Motor neuron (in vitro differentiated cells): ENCODE measurements at places on chromosomes 6 and 20. TPM values are rescaled to one million over a fixed set of nuclear protein-coding genes. Genes with fewer than 3 reads are reported as not detected.

The MAD2L1BP gene
- total RNA-seq, result 24.7 and 28.9 TPM in 2 replicates

The SLC22A7 gene
- total RNA-seq, result 0.71 and 0.87 TPM in 2 replicates

The COL10A1 gene
- total RNA-seq, result 0.97 and 1.2 TPM in 2 replicates

The LSM2 gene
- 48.8 and 53.0 TPM in 2 replicates for total RNA-seq

GRCh38 chr6:146790561-146791091 lies 191.9 kb downstream of the ADGB start:
- ATAC-seq, result no peak

- ATAC-seq, result no peak
Measured at GRCh38 chr6:74250161-74250818, 554.3 kb downstream of the CD109 start.

The ME1 gene
- 2.0 and 2.2 TPM in 2 replicates for total RNA-seq

The ULBP2 gene
- total RNA-seq, result 4.7 and 6.3 TPM in 2 replicates

DNA sequence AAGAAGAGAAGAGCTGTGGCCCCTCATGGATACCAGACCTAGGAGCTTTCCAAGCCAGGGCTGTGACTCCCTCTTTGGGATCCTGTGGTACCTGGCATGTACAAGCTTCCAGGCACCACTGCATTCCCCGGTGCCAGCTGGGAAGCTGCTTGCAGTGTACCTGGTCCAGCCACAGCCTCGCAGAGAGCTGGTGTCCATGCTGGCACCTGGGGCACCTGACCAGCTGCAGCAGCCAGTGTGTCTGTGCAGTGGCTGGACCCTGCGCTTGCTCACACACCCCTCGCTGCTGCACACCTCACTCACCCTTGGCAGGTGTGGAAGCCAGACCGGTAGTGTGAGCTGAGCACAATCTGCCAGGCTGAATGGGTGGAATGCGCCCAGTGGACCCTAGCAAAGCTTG lies 190.9 kb upstream of the MAN1A1 start:
- no peak for ATAC-seq

The ARMC2 gene
- total RNA-seq, result 1.1 and 1.2 TPM in 2 replicates

GRCh38 chr6:111864138-111865048 lies 8.9 kb downstream of the FYN start:
- no peak for ATAC-seq

- ATAC-seq, result no peak
Measured at GRCh38 chr20:14865169-14865568, 527.8 kb upstream of the FLRT3 start.

The FAM50B gene
- total RNA-seq, result 2.3 and 2.4 TPM in 2 replicates

GRCh38 chr20:63009988-63010769 lies 3.4 kb upstream of the BHLHE23 start:
- ATAC-seq, result no peak

The TGM3 gene
- total RNA-seq, result 0.09 and 0.17 TPM in 2 replicates

GRCh38 chr6:69887026-69887425 lies 20.7 kb downstream of the COL19A1 start:
- no peak for ATAC-seq

- ATAC-seq, result peak; percentile 32
Measured at GRCh38 chr20:3238616-3239025, 369 bp downstream of the SLC4A11 start.

- no peak for ATAC-seq
Measured at GRCh38 chr6:160400446-160400845, 52.3 kb downstream of the SLC22A3 start.

DNA sequence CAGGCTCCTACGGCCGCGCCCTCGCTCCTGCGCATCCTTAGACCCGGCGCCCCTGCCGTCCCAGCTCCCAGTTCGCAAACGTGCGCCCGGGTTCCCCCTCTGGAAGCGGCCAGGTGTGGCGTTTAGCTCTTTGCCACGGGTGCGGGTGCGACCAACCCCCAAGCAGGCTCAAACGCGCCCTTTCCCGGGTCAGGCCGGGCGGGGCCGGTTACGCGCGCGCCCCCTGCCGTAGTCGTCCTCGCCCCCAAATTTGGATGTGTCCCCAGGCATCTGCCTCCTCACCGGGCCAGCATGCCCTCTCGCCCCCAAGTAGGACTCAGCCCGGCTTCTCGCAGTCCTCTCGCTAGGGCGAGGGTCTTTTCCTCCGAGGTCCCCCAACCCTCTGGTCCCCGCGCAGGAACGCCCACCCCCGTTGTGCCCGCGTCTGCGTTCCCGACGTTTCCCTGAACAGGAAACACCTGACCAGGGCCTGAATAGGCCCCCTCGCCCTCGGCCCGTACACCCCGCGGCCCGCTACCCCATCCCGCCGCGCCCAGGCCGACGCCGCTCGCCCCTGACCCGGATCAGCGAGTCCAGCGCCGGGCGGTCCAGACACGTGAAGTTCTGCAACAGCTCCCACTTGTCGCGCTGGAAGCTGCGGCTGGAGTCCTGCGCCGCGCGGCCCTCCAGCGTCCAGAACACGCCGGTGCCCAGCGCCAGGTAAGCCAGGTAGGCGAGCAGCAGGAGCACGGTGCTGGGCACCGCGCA lies 520 bp downstream of the KCNK17 start:
- ATAC-seq, result peak; percentile 60

GRCh38 chr20:47610945-47611250 lies 109.2 kb downstream of the NCOA3 start:
- no peak for ATAC-seq

- peak; percentile 85 for ATAC-seq
Measured at GRCh38 chr6:35452183-35453090, at the start of gene FANCE. Gene FANCE, plus strand, starts transcription at chr6:35452338. Its CDS starts 208 bp downstream, at chr6:35452546.

DNA sequence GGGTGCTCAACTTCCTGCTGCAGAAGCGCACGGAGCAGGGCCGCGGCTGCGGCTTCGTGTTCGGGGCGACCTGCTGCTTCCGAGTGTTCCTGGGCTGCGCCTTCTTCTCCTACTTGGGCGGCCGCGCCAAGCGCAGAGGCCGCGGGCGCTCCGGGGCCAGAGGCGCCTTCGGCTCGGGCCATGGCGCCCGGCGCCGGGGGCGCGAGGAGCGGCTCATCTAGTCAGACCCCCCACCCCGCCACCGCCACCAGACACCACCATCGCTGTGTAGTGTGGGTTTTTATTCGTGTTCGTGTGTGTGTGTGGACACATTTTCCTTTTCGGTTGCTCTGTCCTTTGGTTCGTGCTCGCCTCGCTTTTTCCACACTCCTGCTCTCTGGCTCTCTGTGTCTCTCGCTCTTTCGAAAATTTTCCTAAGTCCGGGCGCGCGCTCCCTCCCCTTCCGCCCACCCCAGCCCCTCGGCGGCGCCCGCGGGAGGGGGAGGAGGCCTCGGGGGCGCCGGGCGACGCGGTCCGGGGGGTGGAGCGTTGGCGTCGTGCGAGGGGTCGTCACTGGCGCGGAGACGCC lies 38.1 kb downstream of the GNAS start:
- peak; percentile 61 for ATAC-seq

The MUC21 gene
- 0.23 and 0.35 TPM in 2 replicates for total RNA-seq

GRCh38 chr6:32176476-32177182 lies 745 bp upstream of the AGPAT1 start:
- no peak for ATAC-seq

The MAP1LC3A gene
- 58.5 and 76.4 TPM in 2 replicates for total RNA-seq

DNA sequence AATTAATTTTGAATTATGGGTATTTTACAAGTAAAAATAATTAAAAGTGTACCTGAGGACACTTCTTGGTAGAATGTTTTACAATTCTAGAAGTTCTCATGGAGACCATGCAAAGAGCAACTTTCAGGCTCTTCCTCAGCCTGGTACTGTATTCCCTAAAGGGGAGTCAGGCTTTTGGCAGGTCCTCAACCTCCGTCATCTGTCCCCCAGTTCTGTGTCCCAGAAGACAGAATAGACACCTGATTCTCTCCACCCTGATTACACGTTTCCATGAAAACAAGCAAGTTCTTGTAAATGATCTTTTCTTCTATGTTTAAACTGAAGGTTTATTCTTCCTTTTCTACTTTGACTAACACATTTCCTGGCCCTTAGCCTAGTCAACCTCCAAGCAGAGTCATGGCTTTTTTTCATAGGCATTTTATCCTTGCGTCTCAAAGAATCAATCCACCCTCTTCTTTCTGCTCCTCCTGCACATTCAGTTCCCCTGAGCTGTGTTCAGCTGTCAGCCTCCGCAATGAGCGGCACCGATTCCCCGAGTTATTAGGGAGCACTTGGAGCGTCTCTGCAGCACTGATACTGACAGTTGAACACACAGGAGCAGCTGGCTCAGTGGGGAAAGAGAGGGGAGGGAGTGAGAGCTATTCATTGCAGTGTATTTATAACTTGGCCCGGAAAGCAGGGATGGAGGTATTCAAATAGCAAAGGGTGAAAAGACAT lies 1082.4 kb upstream of the MAP3K7 start:
- peak; percentile 99 for ATAC-seq

GRCh38 chr6:110541701-110542309 lies 65.4 kb upstream of the SLC22A16 start:
- ATAC-seq, result no peak

The FAM83D gene
- 22.0 and 23.7 TPM in 2 replicates for total RNA-seq

DNA sequence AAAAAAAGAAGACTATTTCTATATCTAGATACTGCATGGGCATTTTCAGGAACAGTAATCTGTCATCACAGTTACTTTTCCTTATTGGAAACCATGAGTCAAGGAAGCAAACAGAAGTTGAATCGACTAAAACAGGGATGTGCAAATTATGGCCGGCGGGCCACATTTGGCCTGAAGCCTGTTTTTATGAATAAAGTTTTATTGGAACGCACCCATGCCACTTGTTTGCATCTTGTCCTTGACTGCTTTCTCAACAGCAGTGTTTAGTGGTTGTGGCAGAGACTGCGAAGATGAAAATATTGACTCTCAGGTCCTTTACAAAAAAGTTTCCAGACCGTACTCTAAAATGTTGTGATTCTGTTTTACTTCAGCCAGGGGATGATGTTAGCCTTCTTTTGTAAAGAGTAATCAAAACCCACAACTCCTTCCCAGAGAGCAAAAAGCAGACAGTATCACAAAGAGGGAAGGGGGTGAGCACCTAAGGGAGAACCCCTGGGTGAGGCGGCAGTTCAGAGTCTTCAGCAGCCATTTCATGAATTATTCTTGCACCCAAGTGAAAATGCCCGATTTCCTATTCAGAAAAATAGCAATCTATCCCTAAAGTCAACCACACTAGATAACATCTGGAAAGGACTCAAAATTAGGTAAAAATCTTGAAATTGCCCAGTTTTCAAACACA lies 190.4 kb downstream of the MYLK4 start:
- no peak for ATAC-seq

- no peak for ATAC-seq
Measured at GRCh38 chr6:50025258-50025657, 3.5 kb upstream of the DEFB110 start.

- no peak for ATAC-seq
Measured at GRCh38 chr6:87139236-87139635, 16.1 kb upstream of the ZNF292 start.

GRCh38 chr20:1905009-1905408 lies 9.8 kb downstream of the SIRPA start:
- ATAC-seq, result no peak

- no peak for ATAC-seq
Measured at GRCh38 chr6:155660251-155660977, 204.8 kb upstream of the NOX3 start.

GRCh38 chr6:82249381-82250253 lies 2.1 kb upstream of the IBTK start:
- no peak for ATAC-seq

GRCh38 chr6:160519133-160519532 lies 144.9 kb downstream of the LPA start:
- ATAC-seq, result no peak

The CCDC28A gene
- total RNA-seq, result 4.4 and 5.4 TPM in 2 replicates

The DNAH8 gene
- 0.14 TPM in 1 of 2 replicates, not detected in the other for total RNA-seq

- peak; percentile 22 for ATAC-seq
Measured at GRCh38 chr20:50303573-50304500, 113.2 kb downstream of the CEBPB start.

- ATAC-seq, result no peak
Measured at GRCh38 chr20:3678856-3679720, 2.7 kb downstream of the ADAM33 start.

DNA sequence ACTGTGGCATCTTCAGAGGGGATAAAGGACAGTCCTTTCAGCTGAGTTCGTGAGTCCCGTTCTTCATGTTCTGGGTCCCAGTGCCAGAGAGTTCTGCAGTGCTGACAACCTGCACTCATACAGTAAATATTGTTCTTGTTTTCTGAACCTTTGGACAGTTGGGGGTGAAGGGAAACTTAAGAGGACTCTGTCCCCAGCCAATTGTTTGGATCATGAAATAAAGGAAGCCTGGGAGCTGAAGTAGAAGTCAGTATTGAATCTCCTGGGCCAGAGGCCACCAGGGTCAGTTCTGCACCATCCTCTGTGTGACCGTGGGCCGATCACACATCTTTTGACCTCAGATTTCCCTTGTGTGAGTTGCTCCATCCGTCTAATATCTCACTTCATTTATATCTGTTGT lies 3.2 kb downstream of the SLC2A12 start:
- ATAC-seq, result no peak

The CCDC170 gene
- 0.05 and 0.09 TPM in 2 replicates for total RNA-seq

DNA sequence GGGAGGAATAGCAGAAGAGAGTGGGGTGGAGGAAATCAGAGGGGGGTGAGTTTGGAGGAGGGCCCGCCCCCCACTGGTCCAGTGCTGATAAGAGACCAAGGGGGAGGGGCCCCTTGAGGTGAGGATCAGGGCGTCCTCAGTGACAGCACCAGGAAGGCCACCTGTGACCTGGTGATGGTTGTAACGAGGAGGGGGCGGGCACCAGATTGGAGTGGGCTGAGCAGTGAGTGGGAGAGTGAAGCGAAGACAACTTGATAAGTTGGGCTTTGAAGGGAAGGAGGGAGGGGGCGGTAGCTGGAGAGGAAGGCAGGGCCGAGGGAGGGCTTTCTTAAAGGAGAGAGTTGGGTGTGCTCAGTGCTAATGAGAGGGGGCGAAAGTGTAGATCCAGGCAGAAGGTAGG lies 30.7 kb downstream of the CDH22 start:
- no peak for ATAC-seq

DNA sequence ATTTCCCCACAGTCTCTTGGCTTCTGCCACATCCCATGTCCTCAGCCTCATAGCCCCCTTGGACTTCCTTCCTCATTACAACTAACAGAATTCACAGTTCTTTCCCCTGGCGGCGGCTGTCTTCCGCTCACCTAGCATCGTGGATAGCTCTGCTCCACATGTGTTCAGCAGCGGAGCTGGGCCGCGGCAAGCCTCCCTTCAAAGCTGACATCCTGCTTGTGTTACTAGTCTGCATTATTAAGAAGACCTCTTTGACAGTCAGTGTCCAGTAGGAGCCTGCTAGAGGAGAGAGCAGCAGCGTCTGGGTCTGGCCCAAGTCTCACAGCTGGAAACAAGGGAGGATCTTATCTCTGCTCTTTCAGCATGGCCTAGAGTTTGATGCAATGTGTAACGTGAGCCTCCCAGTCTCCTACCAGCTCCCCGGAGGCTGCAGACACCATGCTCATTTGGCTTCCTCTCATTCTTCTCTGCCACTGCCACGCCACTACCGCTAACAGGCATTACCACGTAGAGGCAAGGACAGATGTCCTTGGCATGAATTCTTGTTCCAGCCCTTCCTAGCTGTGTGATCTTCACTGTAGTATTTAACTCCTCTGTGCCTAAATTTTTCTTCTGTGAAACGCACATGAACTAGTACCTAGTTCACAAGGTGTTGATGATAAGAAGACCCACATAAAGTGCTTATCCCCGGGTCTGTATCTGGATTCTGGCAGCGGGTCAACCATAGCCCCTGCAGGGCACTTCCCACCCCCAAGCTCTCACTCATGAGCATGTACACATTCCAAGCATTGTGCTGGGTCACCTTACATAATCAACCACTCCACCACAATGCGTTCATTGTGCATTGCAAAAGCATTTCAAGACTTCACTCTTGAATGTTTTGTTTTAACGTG lies 107.1 kb upstream of the BACH2 start:
- peak; percentile 92 for ATAC-seq

- no peak for ATAC-seq
Measured at GRCh38 chr6:136795996-136796395, 3.7 kb upstream of the MAP3K5 start.

- no peak for ATAC-seq
Measured at GRCh38 chr20:4811661-4812181, 90.0 kb downstream of the PRND start.
